Sigmoid colon (tissue), 7 donors: ENCODE measurements at places on chromosomes 2 and 18.

DNA sequence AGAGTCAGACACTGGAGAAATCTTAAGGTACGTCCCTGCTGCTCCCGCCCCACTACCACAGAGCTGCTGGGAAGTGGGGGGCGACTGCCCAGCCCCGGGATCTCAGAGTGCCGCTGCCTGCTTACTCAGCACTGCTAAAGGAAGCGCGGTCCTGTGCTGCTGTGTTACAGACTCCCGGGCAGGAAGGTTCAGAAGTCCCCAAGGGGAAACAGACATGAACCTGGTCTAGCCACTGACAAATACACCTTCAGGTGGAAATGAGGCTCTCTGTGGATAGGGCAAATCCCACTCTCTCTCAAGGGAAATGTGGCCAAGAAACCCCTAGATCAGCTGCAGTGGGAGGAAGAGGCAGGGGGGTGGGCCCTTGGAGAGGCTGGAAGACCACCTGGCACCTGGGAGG, 13.7 kb downstream of the MTERF4 start:
- peaks cover 25% of the 10 kb centered on the region for H3K36me3 ChIP-seq
- H3K27ac ChIP-seq: no peak overlapping the region
- no peak overlapping the region for H3K4me3 ChIP-seq
- DNase-seq: no peak
- H3K4me1 ChIP-seq: no peaks in the 10 kb centered on the region
- H3K27me3 ChIP-seq: no peaks in the 10 kb centered on the region

DNA sequence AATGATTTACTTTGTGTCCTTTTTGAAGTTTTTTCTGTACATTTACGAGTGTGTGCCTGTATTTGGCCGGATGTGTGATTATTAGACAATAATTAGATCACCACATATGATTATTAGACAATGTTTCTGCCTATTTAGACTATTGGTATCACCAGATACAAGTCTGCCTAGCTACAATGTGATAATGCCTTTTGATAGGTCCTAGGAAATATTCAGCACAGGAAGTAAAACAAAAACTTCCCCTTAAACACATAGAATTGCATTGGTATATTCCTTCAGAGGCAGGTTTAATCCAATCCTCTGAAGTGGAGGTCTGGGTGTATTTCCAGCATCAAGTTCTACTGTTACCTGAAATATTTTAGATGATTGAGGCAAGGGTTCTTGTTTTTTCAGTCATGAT, 275.1 kb downstream of the TGIF1 start:
- H3K4me1 ChIP-seq: no peaks in the 10 kb centered on the region
- no peaks in the 10 kb centered on the region for H3K27me3 ChIP-seq
- H3K36me3 ChIP-seq: no peaks in the 10 kb centered on the region

DNA sequence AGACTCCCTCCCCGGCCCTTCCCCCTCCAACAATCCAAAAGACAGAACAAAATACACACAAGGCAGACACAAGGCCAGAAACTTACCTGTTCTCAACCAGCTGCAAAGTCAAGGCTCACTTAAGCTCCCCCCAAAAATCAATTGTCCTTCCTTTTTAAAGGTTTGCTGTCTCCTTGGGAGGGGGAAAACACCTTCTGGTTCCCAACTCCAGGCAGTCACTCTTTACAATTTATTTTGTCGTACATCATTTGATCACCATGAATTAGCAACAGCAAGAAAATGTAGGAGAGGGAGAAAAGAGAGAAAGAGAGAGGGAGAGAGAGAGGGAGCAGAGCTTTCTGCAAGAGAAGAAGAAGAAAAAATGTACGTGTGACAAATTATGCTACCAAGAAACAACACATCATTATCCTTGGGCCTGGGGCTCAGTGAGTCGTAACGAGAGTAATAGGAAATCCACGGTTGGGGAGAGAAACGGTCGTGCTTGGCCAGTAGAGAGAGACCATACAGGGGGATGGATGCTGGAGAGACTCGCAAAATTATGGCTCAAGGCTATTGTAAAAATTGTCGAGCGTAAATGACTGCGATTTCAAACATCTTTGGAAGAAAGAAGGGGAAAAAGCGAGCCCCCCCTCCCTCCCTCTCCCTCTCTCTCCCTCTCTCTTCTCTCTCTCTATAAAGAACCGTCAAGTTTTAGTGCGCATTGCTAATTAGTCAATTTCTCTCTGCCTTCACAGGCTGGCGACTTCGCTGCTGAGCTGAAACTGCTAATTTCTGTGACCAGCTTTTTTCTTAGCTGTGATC, at the start of gene KLHL14:
KLHL14 (minus strand) TSS at position 443 of the 801 bp plus-strand sequence. CDS start 2,432 bp downstream, outside the sequence.
- peaks cover 39% of the 10 kb centered on the region for H3K4me1 ChIP-seq
- peak within 1 kb of the TSS; percentile 49 for H3K4me3 ChIP-seq
- H3K27me3 ChIP-seq: peaks cover 17% of the 10 kb centered on the region
- H3K36me3 ChIP-seq: no peaks in the 10 kb centered on the region
- no peak for DNase-seq
- no peak within 1 kb of the TSS for H3K27ac ChIP-seq

GRCh38 chr2:127024769-127025358, 82.1 kb downstream of the BIN1 start:
- peak; percentile 72 for DNase-seq
- no peaks in the 10 kb centered on the region for H3K36me3 ChIP-seq
- H3K27ac ChIP-seq: peak overlapping the region; percentile 39
- H3K4me3 ChIP-seq: peak overlapping the region; percentile 17
- H3K27me3 ChIP-seq: peaks cover 27% of the 10 kb centered on the region

GRCh38 chr18:44799382-44799906, 118.8 kb downstream of the SETBP1 start:
- peak overlapping the region; percentile 89 for H3K27ac ChIP-seq
- DNase-seq: no peak
- peaks cover 3% of the 10 kb centered on the region for H3K4me1 ChIP-seq
- no peaks in the 10 kb centered on the region for H3K27me3 ChIP-seq
- no peaks in the 10 kb centered on the region for H3K36me3 ChIP-seq
- no peak overlapping the region for H3K4me3 ChIP-seq

- no peaks in the 10 kb centered on the region for H3K4me1 ChIP-seq
- no peak overlapping the region for H3K4me3 ChIP-seq
- DNase-seq: no peak
- peaks cover 26% of the 10 kb centered on the region for H3K36me3 ChIP-seq
- no peaks in the 10 kb centered on the region for H3K27me3 ChIP-seq
These were observed 12.4 kb downstream of the ARMC9 start for GRCh38 chr2:231210782-231211181.

DNA sequence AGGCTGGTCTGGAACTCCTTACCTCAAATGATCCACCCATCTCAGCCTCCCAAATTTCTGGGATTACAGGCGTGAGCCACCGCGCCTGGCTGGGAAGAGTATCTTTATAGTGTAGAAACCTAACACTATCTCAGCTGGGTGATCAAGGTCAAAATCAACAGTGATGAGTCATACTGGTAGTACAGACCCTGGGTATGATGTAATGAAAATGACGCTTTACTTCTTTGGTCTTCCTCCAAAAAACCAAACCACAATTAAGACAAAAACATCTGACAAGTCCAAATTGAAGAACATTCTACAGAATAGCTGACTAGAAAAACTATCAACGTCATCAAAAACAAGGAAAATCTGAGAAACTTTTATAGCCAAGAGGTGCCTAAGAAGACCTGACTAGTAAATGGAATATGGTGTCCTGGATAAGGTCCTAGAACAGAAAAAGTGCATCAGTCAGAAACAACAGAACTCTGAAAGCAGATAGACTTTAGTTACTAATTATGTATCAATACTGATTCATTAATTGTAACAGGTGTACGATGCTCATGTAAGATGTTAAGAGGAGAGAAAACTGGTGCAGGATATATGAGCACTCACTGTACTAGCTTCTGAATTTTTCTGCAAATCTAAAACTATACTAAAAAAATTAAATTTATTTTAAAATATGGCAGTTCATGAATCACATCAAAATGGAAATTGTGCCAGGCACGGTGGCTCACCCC, 25.4 kb downstream of the PDCL3 start:
- no peaks in the 10 kb centered on the region for H3K27me3 ChIP-seq
- H3K4me1 ChIP-seq: no peaks in the 10 kb centered on the region
- DNase-seq: no peak

DNA sequence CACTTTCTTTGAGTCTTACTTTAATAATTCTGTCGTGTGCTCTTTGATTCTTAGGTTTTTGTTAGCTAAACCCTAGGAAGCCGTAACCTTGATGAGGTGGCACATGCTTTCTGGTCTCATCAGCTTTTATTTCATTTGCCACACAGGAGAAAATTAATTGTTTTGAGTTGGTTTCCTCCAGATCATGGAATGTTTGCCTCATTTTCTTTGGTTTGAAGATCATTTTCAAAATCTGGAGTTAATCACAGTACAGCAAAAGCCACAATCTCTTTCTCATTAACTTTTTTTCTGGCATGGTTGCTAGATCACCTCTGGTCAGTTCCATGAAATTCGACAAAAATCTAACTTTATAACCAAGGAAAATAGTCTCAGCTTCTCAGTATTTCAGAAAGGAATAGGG, 182.9 kb downstream of the MYO1B start:
- no peak overlapping the region for H3K27ac ChIP-seq
- no peak overlapping the region for H3K4me3 ChIP-seq

GRCh38 chr18:47932190-47932589, 1.7 kb upstream of the SMAD2 start:
- H3K27me3 ChIP-seq: no peaks in the 10 kb centered on the region
- H3K27ac ChIP-seq: peak overlapping the region; percentile 94
- H3K4me3 ChIP-seq: no peak overlapping the region
- peaks cover 31% of the 10 kb centered on the region for H3K4me1 ChIP-seq

DNA sequence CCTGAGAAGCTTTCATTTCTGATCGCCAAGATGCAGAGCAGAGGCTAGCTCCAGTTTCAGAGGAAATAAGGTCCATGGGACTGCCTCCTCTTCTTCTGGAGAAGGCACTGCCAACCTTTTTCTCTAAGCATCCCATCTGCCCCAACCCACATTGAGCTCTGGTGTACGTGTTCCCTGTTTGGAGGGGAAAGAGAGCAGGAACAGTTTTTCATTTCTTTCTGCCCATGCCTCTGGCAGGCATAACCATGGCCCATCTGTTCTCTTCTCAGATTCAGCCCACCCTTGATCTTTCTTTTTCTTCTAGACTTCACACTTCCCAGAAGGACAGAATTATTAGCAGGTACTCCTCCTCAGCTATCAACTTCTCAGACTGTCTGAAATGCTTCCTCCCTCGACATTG, 1110.3 kb upstream of the KLHL29 start:
- H3K36me3 ChIP-seq: no peaks in the 10 kb centered on the region
- no peak overlapping the region for H3K27ac ChIP-seq
- H3K4me3 ChIP-seq: no peak overlapping the region

- no peak overlapping the region for H3K27ac ChIP-seq
- H3K4me1 ChIP-seq: no peaks in the 10 kb centered on the region
- no peak overlapping the region for H3K4me3 ChIP-seq
- no peaks in the 10 kb centered on the region for H3K27me3 ChIP-seq
- DNase-seq: no peak
These were observed 30.6 kb downstream of the ITSN2 start for GRCh38 chr2:24329700-24330099.

DNA sequence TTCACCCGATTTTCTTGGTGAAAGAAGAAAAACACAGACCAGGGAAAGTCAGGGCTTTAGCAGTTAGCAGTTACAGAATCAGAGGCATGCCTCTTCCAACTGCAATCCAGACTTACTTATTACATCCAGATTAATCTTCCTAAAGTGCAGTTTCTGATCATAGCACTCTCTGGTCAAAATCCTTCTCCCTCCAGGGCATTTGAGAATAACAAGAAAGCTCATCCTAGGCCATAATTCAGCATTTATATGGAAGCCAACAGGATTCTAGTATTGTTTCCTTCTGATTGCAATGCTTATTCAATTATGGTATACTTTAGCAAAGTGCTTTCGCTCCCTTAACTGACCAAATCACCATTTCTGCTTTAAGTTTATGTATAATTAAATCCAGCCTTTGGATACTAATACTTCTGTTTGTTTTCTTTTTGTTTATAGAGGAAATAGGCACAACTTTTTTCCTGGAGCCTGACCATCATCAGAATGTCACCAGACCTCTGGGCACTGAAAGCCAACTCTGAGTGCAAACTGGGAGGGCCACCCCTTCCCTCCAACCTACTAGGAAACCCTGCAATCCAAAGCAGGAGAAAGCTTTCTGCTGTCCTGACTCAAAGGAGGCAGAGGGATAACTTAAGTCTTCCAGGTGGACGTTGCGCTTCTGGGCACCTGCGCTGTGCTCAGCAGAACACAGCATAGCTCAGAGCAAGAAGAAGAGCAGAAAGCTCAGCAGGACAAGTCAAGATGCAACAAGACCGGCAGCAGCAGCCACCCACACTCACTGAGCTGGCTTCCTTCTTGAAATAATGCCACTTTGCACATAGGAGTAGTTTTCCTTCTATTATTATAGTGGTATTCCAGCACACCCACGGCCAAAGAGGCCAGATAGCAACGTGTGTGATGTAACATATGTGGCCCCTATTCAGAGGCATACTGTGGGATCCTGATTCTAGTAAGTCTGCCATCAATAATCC, 99.3 kb downstream of the STK39 start:
- H3K4me1 ChIP-seq: no peaks in the 10 kb centered on the region
- no peaks in the 10 kb centered on the region for H3K36me3 ChIP-seq
- no peak overlapping the region for H3K27ac ChIP-seq
- H3K4me3 ChIP-seq: no peak overlapping the region

GRCh38 chr2:240662681-240663080, 20.0 kb downstream of the AQP12B start:
- no peaks in the 10 kb centered on the region for H3K36me3 ChIP-seq
- H3K4me1 ChIP-seq: no peaks in the 10 kb centered on the region
- H3K27me3 ChIP-seq: no peaks in the 10 kb centered on the region
- no peak for DNase-seq

DNA sequence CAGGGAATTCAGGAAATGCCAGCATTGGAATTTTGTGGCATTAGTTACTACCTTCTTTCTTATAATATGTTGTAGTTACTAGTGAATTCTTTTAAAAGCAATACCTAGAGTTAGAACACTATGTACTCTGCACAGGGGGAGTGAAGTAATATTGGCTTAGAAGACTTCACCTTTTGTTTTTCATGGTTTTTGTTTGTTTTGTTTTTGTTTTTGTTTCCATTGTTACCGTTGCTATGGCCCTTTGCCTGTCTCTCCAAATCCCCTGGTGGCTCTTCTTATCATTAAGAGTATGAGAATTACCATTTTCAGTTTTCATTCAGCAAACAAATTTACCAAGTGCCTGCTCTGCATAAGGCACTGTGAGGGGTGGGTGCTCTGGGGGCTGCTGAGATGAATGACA, 160.1 kb downstream of the HAUS1 start:
- H3K4me1 ChIP-seq: peaks cover 16% of the 10 kb centered on the region
- no peak overlapping the region for H3K4me3 ChIP-seq
- DNase-seq: no peak
- H3K27me3 ChIP-seq: no peaks in the 10 kb centered on the region

DNA sequence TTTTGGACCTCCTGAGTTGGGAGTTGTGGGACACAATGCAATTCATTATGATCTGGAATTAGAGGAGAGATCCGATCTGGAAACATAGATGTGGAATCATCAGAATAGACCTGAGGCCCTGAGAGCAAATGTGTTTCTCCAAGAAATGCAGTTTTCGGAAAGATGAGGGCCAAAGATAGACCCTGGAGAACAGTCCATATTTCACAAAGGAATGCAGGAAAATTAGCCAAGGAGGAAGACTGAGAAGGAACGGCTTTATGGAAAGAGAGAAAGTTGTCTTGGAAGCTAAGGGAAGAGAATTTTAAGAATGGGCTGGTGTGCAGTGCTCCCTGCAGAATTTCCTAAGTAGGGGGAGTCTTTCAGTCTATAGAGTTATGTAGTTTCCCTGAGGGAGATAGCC, 11.1 kb upstream of the ZNF532 start:
- no peak overlapping the region for H3K4me3 ChIP-seq
- no peak for DNase-seq
- no peaks in the 10 kb centered on the region for H3K36me3 ChIP-seq
- peaks cover 3% of the 10 kb centered on the region for H3K4me1 ChIP-seq
- H3K27me3 ChIP-seq: no peaks in the 10 kb centered on the region
